ENCODE measurements at places on chromosomes 3 and 15. TPM values are rescaled to one million over a fixed set of nuclear protein-coding genes. Genes with fewer than 3 reads are reported as not detected.

- no peak for DNase-seq
Observed at GRCh38 chr3:196842567-196843434, 24.9 kb upstream of the SENP5 start.

GRCh38 chr3:125594125-125594524 lies 1.2 kb downstream of the OSBPL11 start:
- no peak for DNase-seq

DNA sequence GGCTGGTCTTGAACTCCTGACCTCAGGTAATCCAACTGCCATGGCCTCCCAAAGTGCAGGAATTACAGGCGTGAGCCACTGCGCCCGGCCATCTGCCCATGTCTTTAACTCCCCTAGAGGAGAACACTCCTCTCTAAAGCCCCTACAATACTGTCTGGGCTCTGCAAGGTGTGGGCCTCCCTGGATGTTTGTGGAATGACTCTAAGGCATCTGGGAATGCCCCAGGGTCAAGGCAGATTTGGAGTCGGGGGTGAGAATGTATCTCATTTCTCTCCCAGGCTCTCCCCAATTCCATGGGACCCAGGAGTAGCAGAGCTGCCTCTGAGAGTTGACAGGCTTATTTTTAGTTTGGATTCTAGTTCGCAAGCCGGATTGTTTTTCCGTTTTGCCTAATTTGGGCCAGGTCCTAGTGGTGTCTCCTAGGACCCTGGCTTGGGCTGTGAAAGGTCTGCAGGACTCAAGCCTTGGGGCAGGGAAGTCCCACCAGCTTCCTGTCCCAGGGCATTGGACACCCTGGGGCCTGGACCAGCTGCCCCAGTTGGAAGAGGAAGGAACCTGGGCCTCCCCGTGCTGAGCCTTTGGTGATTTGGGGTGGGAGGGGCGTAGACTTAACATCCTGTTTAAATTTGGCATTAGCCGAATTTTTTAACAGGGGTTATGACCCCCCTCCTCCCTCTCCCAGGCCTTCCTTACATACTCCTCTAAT lies 53.5 kb downstream of the MAGEF1 start:
- no peak for DNase-seq

- DNase-seq: no peak
Observed at GRCh38 chr3:148930752-148931151, 60.6 kb upstream of the GYG1 start.

DNA sequence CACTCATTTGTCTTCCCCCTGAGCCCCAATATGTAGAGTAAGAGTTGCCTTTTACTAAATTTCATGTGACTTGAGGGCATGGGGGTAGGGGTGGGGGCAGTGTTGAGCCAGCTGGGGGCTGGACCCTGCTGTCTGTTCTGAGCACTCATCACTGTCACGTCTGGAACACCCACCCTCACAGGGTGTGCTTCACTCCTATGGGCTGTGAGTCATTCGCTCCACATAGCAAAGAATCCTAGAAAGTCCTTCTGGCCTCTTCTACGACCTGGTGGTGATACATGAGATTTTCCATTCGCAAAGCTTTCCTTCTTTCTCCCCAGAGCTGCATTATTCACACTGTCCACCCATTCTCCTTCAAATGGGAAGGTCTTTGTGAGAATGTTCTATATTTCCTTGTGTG lies 43.6 kb upstream of the MGLL start:
- DNase-seq: no peak

DNA sequence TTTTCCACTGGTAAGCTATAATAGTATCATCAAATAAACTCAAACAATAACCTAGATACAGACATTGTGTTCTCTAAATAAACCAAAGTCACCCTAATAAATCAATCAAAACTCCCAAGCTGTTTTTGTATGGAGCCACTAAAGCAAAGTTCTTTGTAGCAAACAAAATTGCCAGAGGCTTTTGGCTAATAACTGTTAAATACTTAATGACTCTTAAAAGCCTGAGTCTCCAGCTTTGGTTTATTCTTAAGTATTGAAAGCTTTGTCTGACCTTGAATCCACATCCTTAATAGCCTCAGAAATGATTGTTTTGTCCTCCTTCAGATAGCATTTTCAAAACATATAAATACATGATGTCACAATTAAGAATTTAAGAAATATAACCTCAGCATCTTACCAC lies 725.3 kb downstream of the SI start:
- no peak for DNase-seq

- DNase-seq: no peak
Observed at GRCh38 chr15:25422021-25422420, 16.8 kb downstream of the UBE3A start.

DNA sequence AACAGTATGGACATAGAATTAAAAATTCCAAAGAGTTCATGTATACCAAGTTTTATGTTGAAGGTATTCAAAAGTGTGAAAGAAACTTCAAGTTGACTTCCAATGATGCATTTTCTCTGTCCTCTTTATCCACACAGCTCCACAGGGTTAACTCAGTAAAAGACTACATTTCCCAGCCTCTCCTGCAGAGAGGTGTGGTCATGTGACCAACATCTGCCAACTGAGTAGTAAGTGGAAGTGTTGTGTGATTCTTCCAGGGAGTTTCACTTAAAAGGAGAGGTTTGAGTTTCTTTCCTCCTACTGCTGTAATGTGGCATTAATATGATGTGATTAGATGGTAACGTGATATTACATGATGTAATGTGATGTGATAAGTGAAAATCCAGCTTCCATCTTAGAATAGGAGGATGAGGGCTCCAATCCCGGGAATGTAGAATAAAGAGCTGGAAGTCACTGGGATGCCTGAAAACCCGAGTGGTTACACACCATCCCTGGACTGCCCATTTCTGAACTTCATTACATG lies 280.6 kb downstream of the ARRDC4 start:
- DNase-seq: no peak

DNA sequence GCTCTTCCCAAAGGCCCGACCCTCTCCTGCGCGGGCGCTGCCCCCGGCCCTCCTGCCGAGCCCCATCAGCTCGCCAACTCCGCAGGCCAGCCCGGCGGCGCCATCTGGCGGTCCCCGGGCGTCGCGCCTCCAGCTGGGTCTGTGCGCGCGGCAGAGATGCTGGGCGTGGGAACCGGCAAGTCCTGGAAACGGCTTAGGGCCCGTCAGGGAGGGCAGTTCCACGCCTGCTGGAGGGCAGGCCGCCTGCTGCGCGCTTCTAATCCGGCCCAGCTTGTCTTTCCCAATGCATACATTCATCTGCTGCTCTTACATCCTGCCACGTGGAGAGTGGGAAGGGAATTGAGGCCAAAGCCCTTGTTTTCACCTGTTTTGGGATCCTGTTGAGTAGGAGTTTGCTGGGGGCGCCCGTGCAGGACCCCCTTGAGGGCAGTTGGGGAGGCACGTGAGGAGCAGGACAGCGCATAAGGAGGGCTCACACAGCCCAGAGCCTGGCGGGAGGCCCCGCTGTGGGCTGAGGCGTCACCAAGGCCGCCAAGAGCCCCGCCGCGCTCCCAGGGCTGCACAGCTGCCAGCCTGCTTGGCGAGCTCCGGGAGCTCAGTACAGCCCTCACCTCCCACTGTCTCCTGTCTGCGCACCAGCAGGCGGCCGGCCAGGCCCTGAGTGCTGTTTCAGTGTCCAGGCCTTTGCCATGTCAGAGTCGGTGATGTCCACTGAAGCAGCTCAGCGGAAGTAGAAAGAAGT lies 165.6 kb downstream of the NSMCE3 start:
- DNase-seq: peak; percentile 80

- no peak for DNase-seq
Observed at GRCh38 chr3:41126961-41127360, 72.3 kb upstream of the CTNNB1 start.

DNA sequence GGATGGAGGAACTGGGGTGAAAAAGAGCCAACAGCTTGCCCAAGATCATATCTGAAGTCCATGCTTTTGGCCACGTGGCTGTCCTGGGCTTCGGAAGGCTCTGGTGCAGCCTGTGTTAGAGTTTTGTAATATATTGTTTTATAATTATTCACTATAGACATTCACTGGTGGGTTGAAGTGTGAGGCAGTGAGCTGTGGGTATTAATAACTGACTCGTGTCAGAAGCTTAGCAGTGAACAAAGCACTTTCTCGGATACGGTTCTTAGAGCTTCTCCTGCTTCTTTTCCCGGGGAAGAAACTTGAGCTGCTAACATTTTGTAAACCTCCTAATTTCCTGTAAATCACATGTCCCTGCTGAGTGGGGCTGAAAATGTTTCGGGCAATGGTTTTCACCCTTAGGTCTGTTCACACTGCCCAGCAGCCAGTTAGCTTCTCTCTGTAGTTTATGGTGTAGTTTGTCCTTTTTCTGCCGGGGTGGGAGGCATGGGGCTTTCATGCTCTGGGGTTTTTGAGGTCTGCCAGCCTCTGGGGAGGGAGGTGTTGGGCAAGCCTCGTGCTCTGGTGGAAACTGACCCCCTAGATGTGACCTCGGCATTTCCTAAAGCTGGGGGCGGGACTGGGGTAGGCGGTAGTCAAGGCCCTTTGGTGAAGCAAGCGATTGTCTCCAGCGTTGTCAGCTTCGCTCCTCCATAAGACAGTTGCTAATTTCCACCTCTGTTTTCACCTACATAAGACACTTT lies 1.7 kb downstream of the MRAS start:
- DNase-seq: no peak

GRCh38 chr3:172201136-172201869 lies 161.9 kb downstream of the FNDC3B start:
- peak; percentile 91 for DNase-seq

DNA sequence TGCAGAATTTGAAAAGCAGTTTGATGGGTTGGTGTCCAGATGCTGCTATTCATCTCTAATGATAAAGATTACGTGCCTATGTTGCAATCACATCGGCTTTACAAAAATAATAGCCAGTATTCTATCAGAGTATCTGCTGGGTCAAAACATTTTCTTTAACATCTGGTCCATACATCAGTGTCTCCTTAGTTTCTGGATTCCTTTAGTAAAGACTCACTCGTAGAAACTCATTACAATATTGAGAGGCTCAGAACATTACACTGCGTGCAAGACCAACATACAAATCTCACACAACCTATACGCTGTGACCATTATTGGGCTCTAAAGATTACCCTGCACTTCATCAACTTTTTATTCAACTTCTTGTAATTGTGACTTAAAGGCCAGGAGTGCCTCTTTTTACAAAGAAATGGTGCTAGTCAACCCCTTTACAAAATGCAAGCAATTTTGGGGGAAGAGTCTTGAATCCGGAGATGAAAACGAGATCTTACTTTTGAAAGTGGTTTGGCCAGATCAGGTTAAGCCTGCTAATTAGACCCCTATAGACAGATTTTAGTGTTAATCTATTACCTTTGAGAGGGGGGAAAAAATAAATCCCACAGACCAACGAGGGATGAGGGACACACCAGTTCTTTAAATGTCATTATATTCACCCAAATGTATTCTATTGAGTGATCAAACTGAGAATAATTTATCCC lies 2.9 kb downstream of the TRA2B start:
- DNase-seq: no peak

DNA sequence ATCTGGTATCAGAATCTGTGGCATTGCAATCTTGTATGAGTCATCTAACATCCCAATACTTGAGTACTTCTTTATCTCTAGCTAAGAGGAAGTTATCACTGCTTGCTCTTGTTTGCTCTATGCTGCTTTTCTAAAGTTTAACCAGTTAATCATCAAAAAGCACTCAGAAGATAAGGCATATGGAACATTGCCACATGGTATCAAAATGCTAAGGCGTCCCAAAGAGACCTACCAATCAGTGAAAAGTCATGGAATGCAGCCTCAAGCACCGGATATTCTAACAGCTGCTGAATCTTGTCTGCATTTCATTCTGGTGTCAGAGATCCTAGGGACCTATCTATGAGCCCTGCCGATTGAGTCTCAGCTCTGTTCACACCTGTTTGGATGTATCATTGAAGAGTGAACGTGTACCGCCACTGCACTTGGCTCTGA lies 192.8 kb downstream of the ARPP21 start:
- DNase-seq: no peak

GRCh38 chr3:10676905-10677304 lies 139.1 kb upstream of the SLC6A11 start:
- DNase-seq: no peak

- DNase-seq: no peak
Observed at GRCh38 chr3:87136066-87136596, 91.0 kb upstream of the CHMP2B start.

DLL4 gene
- 10.7 TPM for total RNA-seq

LMCD1 gene
- total RNA-seq: 49.6 TPM

IL5RA gene
- 1.0 TPM for total RNA-seq

OXSM gene
- total RNA-seq: 17.7 TPM

TUSC7 gene
- not detected for total RNA-seq
